ENCODE measurements at places on chromosomes 13 and 19.

- peak; percentile 33 for DNase-seq
These were observed 41.8 kb downstream of the IRS2 start for GRCh38 chr13:109744512-109745051.

DNA sequence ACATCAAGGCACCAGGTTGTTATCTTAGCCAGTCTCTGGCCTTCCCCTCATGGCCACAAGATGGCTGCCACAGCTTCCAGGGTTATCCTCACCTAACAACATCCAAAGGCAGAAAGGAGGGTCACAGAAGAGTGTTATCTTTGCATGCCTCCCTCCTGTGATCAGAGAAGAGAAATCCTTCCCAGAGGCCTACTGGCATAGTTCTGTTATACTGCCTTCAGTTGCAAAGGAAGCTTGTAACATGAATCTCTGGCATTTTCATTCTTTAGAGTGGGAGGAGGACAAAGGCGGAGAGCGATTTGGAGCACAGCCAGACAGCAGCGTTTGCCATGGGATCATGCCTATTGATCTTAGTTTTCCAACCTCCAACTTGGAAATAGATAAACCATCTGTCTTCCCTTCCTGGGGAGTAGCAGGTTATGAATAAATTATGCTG, 135.7 kb downstream of the DNAJC15 start:
- DNase-seq, result no peak

DNA sequence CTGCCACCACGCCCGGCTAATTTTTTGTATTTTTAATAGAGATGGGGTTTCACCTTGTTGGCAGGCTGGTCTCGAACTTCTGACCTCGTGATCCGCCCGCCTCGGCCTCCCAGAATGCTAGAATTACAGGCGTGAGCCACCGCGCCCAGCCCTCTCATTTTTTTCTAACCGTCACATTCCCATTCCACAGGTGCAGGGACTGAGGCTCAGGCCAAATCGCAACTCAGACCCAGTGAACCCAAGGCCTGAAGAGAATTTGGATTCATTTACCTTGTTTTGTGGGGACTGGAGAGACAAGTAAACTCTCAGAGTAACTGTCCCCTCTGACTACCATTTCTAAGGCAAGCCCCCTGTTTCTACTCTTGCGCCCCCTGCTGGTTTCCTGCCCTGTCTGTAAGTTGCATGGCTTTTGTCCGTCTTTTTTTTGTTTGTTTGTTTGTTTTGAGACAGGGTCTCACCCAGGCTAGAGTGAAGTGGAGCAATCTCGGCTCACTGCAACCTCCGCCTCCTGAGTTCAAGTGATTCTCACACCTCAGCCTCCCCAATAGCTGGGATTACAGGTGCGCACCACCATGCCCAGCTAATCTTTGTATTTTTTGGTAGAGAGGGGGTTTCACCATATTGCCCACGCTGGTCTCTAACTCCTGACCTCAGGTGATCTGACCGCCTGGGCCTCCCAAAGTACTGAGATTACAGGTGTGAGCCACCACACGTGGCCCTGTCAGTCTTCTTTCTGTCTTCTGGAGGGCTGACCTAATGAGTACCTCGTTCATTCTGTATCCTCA, 2.3 kb upstream of the STRN4 start:
- no peak for DNase-seq

DNA sequence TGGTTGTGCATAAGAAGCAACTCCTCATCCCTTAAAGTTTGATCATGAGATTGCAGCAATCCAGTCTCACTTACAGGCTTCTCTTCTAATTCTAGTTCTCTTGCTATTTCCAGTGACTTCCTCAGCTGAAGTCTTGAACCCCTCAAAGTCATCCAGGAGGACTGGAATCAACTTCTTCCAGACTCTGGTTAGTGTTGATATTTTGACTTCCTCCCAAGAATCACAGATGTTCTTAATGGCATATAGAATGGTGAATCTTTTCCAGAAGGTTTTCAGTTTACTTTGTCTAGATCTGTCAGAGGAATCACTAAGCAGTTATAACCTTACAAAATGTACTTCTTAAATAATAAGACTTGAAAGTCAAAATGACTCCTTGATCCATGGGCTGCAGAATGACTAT, 81.3 kb upstream of the UBL3 start:
- no peak for DNase-seq

DNA sequence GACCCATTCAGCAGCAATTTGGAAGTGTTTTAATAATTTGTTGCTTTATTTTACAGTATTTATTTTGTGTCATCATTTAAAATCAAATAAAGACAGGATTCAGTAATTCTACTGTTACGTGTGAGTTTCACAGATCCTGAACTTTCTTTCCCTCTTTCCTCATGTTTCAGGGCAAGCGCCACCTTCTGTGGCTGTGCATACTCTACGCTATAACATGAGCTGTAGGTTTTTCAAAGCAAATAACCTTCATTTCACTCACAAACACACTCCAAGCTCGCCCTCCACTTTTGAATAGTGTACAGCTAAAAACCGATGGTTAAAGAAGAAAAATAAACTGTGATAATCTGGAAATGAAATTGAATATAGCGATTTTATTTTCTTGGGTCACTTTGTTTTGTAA, 753.3 kb downstream of the OLFM4 start:
- no peak for DNase-seq

GRCh38 chr19:3723883-3724282, 15.7 kb downstream of the TJP3 start:
- DNase-seq, result no peak

DNA sequence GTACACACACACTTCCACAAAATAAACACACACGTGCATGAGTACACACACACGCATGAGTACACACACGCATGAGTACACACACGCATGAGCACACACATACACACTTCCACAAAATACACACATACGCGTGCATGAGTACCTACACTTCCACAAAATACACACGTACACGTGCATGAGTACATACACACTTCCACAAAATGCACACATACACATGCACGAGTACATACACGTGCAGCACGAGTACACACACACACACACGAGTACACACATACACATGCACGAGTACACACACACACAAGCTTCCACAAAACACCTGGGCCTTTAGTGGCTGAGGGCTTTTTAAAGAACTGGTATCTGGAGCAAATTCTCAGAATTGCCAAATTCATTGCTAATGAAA, 619.3 kb downstream of the GPC5 start:
- DNase-seq, result no peak

DNA sequence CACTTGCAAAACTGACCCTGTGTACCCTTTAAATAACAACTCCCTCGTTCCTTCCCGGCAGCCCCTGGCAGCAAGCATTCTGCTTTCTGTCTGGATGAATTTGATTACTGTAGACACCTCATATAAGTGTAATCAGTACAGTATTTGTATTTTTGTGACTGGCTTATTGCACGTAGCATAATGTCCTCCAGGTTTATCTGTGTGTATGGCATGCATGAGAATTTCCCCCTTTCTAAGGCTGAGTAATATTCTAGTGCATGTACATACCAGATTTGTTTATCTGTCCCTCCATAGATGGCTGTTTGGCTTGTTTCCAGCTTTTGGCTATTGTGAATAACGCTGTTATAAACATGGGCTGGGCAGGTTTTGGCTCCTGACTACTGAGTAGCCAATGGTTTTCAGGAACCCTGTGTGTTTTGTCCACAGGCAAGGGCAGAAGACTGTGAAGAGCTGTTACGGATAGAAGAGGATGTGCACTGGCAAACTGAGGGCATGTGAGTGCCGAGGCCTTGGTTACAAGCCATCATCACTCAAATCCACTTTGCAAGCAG, 98.0 kb downstream of the ESD start:
- DNase-seq, result no peak

DNA sequence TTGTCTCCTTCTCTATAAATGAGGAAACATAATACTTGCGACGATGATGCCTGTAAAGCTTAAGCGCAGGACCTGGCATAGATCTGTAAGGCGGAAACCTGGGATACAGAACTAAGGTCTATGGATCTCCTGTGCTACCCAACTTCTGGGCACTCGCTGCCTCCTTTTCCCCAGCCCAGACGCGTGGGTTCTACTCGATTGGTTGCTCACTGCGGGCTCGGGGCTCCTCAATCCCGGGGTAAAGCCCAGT, 615 bp upstream of the PSMC4 start:
- no peak for DNase-seq

DNA sequence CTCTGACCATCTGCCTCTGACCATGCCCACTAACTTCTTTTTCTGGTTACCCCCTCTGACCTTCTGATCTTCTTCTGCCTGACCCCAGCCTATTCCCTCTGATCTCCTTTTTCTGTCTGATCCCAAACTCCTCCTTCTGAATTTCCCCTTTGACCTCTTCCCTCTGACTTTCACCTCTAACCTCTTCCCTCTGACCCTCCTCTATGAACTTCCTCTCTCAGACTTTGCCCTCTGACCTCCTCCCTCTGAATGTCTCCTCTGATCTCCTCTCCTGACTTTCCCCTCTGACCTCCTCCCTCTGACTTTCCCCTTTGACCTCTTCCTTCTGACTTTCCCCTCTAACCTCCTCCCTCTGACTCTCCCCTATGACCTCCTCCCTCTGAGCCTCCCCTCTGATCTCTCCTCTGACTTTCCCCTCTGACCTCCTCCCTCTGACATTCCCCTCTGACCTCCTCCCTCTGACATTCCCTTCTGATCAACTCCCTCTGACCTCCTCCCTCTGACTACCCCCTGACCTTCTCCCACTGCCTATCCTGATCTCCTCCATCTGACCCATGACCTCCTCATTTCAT, 3.5 kb downstream of the COL5A3 start:
- no peak for DNase-seq

DNA sequence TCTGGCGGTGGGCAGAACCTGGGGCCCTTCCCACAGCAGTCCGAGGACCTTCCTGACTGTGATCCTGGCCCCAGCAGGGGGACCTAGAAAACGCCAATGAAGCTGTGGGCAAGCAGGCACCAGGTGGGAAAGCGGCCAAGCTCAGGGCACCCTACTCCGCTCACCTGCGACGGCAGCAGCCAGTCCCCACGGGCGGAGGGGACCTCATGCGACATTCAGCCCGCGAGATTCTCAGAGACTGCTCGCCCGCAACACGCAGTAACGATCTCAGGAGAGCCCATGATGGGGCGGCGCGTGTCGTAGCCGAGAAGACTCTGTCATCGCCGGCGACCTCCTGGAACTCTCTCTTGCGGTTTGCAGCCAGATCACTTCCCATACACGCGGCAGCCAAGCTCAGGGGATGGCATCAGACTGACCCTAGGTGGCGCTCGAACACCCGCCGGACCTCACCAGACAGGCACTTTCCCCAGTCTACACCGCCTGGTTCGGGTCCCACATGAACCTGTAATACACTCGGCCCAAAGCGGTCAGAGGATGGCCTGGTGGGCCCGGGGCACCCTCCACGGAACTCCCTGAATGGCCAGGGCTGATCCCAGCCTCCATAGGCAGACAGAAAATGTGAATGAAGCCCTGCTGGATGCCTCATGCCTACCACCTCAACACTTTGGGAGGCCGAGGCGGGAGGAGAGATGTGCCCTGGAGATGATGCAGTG, 26.5 kb downstream of the MAN2B1 start:
- peak; percentile 84 for DNase-seq

DNA sequence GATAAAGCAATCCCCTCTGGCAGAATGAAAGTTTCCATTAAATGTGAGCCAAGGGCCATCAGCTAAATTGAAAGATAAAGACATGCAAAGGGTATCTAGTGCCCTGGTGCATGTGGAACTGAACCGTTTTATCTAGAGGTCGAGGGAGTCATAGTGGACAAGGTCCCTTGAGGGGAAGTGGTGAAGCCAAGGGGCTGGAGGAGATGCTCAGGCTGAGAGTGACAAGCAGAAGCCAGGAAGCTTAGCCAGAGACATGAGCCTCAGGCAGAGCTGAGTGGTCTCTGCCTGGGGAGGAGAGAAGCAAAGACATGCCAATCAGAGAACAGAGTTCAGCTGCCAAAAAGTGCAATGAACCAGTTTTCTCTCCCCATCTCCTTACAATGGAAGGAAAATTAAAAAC, 68.1 kb upstream of the SLC10A2 start:
- DNase-seq, result no peak

DNA sequence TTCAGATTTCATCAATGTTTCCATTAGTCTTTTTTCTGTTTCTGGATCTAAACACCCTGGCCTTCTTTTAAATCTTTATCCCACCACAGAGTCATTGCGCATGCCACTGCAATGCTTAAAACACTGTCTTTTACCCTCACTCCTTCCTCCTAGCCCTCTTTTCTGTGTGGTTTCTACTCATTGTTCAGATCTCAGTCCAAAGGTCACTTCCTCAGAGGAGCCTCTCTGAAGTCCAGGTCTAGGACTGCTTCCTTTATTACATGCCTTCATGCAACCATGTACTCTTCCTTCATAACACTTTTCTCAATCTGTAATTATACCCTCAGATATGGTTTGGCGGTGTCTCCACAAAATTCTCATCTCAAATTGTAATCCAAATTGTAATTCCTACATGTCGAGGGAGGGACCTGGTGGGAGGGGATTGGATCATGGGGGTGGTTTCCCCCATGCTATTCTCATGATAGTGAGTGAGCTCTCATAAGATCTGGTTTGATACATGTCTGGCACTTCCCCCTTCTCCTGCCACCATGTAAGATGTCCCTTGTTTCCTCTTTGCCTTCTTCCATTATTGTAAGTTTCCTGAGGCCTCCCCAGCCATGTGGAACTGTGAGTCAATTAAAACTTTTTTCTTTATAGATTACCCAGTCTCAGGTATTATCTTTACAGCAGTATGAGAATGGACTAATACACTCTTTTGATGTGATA, 808.9 kb downstream of the DIAPH3 start:
- DNase-seq, result no peak

DNA sequence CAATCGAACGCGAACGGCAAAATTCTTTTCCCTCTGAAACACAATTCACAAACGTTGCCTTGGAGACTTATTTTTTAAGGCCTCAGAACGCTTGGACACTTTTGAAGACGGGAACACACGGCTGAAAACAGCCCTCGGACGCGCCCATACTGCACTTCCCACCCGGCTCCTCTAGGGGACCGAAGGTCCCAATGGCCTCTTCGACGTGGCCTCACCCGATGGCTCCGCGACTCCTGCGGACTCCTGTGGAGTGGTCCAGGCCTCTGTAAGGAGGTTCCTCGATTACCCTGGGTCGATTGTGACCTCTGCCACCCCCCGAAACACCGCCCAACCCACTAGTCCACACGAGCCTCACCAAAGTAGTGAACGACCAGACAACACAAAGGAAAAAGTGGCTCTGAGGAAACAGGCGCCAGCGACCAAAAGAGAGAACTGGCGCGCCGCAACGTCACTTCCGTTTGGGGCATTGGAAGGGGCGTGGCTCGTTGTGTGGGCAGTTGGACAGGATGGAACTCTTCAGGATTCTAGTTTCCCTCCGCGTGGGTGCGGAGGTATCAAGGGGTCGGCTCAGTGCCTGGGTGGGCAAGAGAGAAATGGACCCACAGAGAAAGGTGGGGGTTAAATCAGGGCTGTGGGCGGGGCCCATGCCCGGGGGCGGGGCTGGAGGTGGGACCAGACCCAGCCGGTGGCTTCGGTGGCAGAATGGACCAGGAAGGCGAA, at the start of gene ZNF560:
Gene ZNF560 (minus strand): TSS at position 434 of the 720 bp plus-strand sequence. CDS start 23,303 bp downstream, outside the sequence.
- DNase-seq, result no peak

DNA sequence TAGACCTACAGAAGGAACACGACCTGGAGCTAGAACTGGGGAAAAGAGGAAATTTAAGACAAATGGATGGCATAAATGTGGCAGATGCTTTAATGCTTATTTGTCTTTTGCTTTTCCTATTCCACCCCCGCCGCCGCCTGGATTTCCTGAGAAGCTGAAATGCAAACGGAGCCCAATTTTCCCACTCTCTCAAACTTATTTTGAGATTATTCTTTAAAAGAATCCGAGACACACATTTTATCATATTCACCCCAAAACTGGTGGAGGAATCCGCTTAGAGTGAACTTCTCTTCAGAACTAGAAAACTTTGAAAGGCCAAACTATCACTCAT, 5.8 kb downstream of the POU4F1 start:
- DNase-seq, result no peak

Data from coronary artery (tissue), 2 donors.